Aorta (tissue), 5 donors: ENCODE measurements at places on chromosomes 7 and 10.

GRCh38 chr10:112593023-112593422 lies 146.0 kb downstream of the VTI1A start:
- no peak for DNase-seq

DNA sequence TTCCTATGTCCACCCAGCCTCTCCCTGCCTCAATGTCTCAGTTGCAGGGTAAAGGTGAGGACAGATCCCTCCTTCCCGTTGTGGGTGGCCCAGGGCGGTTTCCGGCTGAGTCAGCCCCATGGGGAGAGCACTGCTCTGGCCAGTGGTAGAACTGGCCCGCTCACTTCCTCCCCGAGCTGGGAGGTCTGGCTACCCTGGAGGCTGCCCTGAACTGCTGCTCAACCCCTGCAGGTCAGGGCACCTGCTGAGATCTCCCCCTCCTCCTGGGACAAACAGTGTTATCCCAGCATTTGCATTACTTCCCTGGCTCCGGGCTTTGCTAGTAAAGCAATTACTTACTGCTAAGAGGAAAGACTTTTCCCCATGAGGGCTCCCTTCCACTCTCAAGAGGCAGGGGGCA lies 21.4 kb upstream of the IMPDH1 start:
- no peak for DNase-seq

- no peak for DNase-seq
Measured at GRCh38 chr7:155669717-155670505, 25.4 kb downstream of the RBM33 start.

DNA sequence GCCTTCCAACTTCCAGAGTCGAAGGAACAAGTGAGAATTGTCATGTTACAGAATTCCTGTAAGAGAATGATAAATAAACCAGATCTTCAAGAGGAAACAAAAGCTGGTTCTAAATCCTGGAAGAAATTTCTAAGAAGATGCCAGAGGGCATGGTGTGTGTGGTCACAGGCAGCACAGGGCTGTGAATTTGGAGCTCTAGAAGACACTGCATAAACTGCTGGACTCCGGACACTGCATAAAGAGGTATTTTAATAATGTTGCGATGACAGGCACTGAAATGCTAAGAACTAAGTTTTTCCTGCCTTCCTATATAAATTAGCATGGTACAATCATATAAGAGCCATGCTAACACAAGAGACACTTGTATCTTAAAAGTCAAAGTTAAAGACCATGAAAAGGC lies 86.0 kb downstream of the LARP4B start:
- DNase-seq = no peak

DNA sequence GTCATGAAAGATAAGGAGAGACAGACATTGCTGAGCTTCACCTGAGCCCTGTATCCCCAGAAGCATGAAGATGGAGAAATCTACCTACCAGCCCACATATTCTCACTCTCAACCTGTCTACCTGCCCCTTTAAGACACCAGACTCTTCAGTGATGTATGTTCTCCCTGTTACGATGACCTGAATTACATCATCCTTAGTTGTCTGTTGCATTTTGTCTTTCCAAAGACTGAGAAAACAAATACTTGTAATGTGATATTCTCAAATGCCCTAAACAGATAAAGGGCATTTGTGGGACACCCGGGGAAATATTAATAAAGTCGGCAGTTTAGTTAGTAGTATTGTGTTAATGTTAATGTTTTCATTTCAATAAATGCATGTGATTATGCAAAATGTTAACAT lies 305.8 kb upstream of the IGFBP3 start:
- no peak for DNase-seq

DNA sequence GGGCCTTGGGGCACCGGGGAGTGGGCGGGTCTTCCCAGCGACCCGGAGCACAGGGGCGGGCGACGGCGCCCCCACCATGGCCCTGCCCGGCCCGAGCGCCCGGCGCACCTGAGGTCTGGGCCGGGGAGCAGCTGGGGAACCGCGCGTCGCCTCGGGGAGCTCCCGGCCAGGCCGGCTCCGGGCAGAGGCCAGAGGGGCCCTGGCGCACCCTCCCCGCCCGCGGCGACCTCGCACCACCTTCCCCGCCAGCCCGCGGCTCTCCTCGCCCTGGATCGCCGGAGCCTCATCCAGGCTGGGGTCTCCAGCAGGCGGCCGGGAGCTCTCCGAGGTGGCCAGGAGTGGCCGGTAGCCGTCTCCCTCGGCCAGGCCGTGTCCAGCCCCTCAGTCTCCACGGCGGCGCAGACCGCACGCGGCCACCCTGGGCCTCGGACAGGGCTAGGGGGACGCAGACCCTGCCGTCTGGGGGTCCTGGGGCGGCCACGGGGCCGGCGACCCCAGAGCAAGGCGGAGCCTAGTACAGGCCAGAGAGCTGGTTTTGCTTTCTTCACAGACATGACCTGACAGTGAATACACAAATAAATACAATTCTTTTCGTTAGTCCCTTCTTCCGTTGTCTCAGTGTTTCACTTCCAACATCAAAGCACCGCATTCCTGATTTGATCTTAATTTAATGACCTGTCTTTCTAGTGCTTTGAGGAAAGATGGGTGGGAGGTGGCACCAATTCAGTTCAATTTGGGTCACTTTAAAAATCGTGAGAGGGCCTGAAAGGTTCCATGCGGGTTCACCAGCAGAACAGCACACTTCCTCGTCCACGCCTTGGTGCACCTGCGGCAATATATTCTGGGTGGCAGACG lies 356.9 kb downstream of the DNAJB6 start:
- no peak for DNase-seq

DNA sequence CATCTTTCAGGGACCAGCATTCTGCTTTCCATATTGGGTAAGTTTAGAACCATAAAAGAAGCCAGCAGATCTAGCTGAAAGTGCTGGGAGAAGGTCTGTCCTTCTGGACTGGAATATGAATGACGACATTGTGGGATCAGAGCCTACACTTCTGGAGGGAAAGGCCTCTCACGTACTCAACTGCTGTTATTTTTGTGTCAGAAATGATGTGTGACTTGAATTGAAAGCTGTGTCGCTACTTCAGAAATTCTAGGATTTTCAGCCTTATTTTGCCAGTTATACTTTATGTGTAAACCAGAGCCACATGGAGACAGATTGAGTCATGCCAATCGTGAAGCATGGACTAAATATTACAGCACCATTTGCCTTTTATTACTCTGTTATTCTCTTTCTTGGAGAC lies 231.0 kb downstream of the KIAA1217 start:
- DNase-seq = no peak

DNA sequence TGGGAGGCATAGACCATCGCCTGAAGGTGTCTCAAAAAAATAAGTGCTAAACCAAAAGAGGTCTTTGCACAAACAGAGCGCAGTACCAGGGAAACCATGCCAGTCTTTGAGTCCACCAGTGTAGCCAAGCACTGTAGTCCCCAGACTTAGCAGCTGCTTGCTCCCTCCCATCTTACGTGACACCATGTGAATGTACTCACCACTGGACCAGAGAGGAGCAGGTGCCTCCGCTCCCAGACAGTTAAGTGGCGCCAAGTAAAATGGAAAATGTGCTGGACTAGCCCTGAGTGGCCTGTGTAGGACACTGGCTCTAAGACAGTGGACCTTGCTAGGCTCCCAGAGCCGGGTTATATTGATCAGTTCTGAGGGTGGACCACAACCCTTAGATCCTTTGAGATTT lies 47.7 kb upstream of the PLEKHA1 start:
- no peak for DNase-seq

- no peak for DNase-seq
Measured at GRCh38 chr7:40297741-40298311, 163.0 kb downstream of the SUGCT start.

DNA sequence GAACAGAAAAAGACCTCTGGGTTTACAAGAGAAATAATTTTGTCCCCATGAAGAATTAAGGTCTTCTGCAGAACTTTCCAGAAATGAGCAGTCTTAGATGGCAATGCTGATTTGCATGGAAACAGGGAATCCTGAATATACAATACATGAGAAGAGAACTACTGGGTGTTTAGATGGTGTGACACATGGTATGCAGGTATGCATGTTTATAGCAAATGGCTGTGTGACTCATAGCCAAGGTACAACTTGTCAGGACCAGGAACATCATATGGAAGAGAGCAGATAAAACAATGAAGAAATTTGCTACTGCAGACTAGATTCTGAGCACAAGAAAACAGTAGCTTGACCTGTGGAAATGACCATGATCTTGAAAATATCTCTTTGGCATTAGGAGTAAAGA lies 907.8 kb downstream of the GATA3 start:
- DNase-seq = no peak

GRCh38 chr10:71368643-71369042 lies 28.1 kb upstream of the CDH23 start:
- no peak for DNase-seq

DNA sequence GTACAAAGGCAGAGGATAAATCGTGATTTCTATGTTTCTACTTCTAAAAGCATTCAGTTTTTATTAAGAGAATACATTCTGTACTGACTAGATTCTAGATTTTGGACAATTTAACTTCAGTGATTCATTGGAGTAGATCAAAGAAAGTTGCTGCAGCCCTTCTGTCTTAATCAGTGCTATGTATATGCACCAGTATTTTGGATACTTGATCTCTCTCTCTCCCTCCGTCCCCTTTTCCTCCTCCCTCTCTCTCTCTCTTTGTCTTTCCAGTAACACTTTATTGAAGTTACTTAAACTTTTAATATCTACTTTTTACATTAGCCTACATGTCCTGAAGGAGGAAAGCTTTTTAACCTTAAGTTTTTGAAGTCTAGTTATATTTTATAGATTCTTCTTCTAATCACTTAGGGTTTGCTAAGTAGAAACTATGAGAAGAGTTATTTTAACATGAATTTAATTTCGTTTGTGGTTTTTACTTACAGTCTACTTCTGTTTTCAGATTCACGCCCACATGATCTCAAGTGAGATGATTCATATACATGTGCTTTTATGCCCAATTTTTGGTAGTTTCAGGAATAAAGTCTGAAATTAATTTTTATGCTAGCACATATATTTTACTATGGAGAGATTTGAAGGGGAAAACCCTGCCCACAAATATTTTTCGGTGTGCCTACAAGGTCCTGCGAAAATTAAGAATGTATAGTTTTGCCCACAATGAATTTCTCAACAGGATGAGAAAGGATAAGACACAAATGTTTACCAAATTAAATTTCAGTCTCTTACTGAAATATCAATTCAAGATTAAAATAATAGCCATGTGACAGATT lies 9.1 kb downstream of the MDFIC start:
- no peak for DNase-seq

DNA sequence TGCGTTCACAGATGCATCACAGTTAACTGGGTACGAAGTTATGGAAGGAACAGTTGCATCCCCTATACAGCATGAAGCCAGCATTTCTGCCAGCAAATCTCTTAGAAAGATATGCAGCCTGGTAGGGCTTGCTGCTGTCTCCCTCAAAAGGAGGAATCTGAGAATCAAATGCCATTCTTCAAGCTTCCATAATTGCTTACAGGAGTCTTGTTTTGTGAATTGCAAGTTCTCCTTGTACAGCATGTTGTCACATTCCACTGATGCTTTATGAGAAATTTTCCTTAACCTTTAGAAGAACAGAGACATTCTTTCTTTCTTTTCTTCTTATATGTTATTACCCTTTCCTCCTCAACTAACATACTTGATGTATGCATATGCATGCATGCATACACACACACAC lies 134.6 kb downstream of the CHRM2 start:
- DNase-seq = no peak

DNA sequence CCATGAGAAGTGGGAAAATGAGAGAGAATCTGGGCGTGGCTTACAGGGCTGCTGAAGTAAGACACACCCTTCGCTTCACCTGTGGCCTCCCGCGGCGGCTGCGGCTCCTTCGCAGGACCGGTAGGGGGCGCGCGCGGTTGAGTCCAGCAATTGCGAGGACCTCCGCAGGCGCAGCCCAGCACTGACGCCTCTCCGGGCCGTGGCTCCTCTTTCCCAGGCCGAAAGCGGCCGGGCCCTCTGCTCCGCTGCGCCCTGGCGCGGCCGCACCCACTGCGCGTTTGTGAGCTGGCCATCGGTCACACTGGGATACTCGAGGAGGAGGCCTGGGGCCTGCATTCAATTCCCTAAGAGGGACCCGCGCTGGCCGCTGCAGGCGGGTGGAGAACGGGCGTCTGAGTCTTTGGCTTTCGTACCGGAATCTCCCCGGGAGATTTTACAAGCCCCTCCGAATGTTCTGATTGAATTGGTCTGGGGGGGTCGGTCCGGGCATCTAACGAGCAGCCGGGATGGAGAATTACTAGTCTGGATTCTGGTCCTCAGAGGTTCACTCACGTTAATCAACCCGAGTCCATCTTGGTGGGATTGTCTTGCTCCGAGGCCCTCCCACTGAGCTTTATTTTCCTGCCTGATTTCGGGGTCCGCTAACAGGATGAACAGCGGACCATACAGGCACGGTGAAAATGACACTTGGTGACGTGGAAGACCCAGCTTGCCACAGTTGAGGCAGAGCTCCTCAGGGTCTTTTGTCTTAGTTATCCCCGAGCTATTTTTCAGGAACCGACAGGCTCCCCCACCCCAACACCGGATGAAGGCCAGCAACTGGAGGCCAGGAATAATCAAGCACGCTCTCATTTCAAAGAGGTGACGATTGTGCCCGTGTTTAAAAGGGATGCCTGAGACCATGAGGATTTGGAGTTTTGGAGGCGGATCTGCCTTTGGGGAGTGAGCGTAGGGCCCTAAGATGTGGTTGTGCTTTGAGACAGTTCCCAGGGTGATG lies at the start of gene LRRD1:
Gene LRRD1, minus strand, starts transcription at position 215 of the 997 bp plus-strand sequence. CDS start 13,940 bp downstream, outside the sequence.
- peak; percentile 95 for DNase-seq

DNA sequence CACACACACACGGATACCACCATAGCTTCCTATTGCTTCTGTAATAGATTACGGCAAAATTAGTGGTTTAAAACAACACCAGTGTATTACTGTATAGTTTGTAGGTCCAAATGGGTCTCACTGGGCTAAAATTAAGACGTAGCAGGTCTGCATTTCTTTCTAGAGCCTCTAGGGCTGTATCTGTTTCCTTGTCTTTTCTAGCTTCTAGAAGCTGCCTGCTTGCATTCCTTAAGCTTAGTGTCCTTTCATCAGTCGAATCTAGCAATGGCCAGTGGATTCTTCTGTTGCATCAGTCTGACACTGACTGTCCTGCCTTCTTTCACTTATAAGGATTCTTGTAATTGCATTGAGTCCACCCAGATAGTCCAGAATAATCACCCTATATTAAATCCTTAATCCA lies 882.3 kb downstream of the PCDH15 start:
- DNase-seq = no peak

GRCh38 chr10:102559764-102560163 lies 56.0 kb downstream of the SUFU start:
- no peak for DNase-seq

DNA sequence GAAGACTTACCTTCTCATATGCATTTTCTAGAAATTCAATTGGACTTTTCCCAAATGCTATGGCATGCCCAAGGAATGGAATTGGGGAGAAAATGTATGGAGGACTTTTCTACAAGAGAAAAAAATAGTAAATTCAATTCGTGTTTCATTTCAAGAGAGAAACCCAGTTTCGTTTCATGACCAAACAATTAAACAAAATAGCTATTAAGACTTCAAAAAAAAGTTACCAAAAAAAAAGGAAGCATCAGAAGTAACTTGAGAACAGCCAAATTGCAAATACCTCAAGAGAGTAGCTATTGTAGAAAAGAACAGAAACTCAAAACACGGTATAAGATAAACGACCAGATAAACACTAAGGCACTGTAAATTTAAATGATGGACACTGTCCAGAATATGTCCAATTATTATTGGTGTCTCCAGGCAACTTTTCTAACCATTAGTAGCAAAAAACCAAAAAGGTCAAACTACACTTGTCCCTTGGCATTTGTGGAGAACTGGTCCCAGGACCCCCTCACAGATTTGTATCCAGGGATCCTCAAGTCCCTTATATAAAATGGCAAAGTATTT lies 2.4 kb downstream of the CYP51A1 start:
- no peak for DNase-seq
